ENCODE measurements at places on chromosomes 2 and 18.

DNA sequence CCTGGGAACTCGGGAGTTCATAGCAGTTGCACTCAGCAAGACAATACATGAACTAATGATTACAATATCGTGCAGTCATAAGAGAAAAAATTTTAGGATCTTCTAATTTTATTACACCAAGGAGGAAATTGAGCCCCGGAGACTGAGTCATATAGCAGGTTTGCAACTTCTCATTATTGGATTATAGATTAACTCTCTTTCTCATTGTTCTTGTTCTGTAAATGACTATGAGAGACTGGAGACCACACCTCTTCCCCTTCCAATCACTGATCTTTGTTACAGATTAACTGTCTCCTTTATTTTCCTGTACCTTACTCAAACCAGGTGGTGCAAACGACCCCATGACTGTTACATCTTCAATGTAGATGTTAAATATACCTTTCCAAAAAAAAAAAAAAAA lies 435.8 kb upstream of the DDX18 start:
- DNase-seq, result no peak

DNA sequence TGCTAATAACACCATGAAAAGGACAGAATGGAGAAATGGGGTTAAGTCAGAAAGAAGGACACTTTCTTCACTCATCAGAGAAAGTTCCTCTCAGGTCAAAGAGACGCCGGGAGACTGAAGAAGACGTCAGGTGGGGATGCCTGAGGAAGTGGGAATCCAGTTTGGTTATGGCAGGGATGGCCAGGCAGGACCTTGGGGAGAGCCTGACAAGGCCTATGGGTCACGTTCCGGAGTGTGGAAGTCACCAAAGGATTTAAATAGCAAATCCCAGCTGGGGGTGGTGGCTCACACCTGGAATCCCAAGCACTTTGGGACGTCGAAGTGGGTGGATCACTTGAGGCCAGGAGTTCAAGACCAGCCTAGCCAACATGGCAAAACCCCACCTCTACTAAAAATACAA lies 432.7 kb upstream of the SMIM21 start:
- DNase-seq, result no peak

GRCh38 chr2:219946529-219946928 lies 319.1 kb downstream of the SLC4A3 start:
- no peak for DNase-seq

DNA sequence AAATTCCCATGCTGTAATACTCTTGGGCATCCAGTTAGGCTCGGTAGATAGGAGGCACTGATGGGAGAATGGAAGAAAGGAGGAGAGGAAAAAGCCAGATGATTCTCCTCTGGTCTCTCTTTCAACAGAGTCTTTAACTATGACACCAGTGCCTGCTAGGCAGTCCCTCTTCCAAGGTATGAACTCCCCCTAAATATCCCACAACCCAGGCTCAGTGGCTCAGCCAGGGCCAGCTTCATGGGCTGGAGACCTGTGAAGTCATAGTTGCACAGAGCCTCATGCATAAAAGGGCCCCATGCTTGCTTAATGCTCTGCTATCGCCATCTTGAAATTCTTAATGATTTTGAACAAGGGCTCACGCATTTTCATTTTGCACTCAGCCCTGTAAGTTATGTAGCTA lies 869.2 kb upstream of the GCFC2 start:
- DNase-seq, result no peak

- DNase-seq, result no peak
These were observed 105.5 kb downstream of the BCL2 start for GRCh38 chr18:63213936-63214671.

DNA sequence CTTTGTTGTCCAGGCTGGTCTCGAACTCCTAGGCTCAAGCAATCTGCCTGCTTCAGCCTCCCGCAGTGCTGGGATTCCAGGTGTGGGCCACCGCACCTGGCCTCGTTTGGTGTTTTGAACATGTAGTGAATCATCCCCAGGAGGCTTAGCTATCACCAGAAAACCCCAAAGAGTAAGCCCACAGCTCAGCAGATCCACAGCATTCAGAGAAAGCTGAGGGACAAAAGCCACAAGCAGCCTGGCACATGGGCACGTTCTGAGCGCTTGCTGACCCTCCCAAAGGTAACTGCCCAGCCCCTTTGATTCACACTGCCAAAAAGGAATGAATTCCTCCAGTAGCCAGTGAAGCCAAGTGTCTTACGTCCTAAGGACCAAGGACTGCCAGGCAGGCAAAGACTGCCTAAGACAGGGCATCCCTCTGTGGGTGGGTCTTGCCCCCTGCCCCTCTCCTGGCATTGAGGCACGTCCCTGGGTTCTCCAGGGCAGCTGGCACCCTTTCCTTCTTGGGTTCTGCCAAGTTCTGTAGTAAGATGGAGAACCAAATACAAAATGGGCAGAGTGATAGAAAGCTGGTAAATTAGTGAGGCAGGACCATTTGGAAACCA lies 31.7 kb downstream of the MBP start:
- no peak for DNase-seq

- no peak for DNase-seq
These were observed 210.9 kb downstream of the GBX2 start for GRCh38 chr2:235957251-235957650.

- DNase-seq, result no peak
These were observed 28.5 kb downstream of the DAPL1 start for GRCh38 chr2:158823486-158824237.

DNA sequence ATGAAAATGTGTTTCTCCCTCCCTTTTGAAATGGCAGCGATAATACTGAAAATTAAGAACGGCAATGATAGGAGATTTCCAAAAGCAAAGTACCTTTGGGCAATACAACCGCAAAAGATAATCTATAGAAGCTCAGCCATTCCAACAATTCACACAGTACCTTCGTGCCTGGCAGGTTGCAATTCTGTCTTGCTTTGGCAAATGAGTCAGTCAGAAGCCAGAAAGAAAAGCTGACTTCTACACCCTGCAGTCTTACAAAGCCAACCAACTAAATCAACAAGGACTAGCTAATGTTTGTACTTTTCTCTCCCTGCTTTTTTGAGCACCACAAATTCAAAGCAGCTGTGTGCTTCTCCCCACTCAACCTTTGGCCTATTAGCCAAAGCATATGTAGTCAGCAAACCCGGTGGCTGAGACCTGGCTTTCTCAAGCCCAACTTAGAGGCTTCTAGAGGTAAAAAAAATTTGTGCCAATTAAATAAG lies 25.7 kb upstream of the ID2 start:
- peak; percentile 77 for DNase-seq

DNA sequence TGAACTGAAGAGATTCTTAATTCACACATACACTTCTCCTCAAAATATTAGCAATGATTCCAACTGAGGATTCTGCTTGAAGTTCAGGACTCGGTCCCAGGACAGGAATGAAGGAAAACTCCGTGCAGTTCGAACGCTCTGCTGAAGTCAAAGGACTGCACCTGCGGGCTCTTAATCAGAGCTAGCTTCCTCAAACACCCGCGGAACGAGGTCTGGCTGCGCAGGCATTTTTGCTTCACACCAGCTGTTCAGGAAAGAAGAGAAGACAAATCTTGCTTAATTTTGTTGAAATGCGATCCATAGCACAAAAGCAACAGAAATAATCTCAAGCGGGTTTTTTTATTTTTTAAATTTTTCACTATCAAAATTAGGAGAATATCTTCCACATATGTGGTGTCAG lies 175.6 kb downstream of the LAMA1 start:
- no peak for DNase-seq

- DNase-seq, result peak; percentile 47
These were observed 65.2 kb upstream of the RNF152 start for GRCh38 chr18:61957801-61958516.

DNA sequence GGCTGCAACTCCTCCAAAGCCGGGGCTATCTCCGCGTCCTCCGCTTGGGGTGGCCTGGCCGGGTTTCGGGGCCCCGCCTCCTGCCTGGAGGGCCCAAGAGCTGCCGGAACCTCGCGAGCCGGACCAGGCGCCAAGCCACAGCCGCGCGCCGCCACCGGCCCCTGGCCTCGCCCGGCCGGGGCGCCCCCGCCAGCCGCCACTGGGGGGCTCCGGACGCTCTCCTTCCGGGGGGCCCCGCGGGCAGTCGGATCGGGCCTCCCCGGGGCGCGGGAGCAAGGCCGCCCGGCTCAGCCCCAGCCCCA lies 17.4 kb upstream of the HAAO start:
- no peak for DNase-seq

GRCh38 chr2:136246086-136246669 lies 128.2 kb upstream of the CXCR4 start:
- peak; percentile 6 for DNase-seq

Data from fibroblast of skin of right biceps (primary cell).